ENCODE measurements at places on chromosomes 3 and 15.

- no peak for DNase-seq
Measured at GRCh38 chr3:114221881-114222264, 15.5 kb downstream of the ZNF80 start.

DNA sequence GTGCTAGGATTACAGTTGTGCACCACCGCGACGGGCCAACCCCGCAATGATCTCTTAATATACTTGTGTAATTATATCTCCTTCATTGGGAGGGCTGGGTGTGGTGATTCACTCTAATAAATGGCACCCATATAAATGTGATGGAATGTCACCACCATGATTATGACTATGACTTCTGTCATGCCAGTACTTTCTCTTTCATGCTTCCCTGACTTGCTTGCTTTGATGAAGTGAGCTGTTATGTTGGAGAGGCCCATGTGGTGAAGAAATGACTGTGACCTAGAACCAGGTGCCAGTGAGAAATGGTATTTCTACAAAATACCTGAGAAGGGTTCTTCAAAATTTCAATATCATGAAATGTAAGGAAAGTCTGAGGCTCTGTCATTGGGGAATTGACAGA lies 24.4 kb upstream of the TP63 start:
- no peak for DNase-seq

GRCh38 chr3:69929019-69929418 lies 70.5 kb upstream of the SAMMSON start:
- no peak for DNase-seq

DNA sequence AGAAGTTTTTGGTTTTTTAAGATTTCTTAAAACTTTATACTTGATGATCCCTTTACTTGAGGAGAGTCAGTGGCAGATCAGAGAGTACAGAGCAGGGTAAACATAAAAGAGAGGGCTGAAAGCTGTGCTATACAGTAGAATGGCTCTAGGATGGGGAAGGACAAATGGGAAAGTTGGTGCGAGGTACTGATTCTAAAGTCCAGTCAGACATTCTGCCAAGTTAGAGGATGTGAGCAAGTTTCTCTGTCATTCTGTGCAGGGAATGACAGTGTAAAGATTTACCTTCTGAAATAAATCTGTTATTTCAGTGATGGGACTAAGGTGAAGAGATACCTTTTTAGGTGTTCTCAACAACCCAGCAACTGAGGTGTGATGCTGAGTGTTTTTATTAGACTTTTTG lies 100.1 kb upstream of the GBE1 start:
- no peak for DNase-seq

DNA sequence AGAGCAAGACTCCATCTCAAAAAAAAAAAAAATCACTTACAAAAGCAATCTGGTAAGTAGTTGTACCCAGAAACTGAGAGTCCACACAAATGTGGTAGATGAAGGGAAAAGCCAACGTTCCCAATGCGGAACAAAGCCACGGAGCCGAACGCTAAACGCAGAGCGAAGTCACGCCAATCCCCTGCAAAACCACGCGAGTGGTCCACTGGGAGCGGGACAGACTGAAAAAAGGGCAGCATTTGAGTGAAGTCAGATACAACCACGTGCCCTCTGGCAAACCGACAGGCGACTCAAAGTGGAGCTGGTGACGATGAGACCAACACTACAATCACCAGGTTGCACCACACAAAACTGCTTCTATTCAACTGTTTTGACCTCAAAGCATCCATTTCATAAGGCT lies 246.1 kb upstream of the LYSMD4 start:
- no peak for DNase-seq

GRCh38 chr3:72678380-72678779 lies 169.9 kb downstream of the SHQ1 start:
- DNase-seq, result no peak

DNA sequence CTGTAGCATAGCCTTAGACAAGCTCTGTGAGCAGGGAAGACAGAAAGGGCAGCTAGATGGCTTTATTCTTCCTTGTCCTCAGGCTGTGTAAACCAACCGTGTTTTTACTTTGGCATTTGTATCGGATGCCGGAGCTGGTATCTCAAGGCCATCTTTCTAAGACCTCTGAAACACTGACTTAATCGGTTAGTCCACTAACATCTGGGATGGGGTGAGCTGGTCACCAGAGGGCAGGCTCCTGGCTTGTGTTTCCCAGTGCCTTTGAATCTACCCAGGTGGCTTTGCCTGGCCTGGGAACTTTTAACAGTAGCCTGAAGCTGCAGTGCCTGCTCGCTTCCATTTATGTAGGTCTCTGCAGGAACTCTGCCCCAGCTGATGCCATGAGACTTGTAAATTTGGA lies 252.7 kb downstream of the NR1D2 start:
- no peak for DNase-seq

GRCh38 chr3:72185549-72186399 lies 400.8 kb upstream of the PROK2 start:
- DNase-seq, result no peak

GRCh38 chr3:149476225-149476624 lies 1.7 kb downstream of the TM4SF4 start:
- DNase-seq, result no peak

Data from iPS DF 19.7 (cell line).